ENCODE measurements at places on chromosomes 11 and 22.

DNA sequence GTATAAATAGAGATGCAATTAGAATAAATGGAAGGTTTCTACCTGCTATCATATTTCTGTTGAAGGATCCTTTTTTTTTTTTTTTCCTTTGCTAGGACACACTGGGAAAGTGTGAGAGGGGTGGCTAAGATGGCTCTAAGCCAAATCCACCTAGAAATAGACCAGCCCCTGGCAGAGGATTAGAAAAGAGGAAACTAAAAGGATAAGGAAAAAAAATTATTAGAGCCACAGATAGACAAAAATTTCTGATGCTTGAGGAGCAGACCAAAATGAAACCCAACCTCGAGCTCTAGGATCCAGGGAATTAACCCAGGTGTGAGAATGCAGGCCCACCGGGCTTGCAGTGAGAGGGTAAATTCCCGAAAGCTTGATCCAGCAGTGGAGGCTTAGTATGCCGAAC lies 262.3 kb downstream of the CADM1 start:
- DNase-seq = no peak

DNA sequence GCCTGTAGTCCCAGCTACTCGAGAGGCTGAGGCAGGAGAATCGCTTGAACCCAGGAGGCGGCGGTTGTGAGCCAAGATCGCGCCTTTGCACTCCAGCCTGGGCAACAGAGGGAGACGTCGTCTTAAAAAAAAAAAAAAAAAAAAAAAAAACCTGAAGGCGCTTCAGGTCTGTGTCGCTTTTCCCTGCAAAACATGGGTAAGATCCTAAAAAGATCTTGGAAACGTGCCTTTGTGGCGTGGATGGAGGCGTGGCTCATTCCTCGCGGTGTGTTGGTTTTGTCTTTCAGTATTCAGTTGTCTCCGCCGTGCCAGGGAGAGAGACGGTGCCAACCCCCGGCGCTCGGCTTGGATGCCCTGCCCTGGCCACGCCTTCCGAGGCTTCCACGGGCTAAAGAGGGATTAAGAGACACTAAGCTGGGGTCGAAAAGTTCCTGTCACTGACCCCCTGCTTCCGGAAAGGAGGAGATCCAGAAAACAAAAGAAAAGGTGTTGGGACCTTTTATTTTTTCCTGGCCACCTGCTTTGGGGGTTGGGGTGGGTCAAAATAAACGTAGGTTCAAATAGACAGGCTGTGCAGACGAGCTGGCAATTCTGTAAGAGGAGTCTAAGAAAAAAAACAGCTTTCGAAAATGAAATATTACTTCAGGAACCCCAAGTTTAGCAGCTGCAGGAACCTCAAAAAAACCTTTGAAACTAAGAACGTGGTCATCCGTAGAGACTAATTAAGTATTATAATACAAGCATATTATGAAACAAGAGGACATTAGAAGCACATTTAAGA lies 1.1 kb upstream of the SLC35F2 start:
- no peak for DNase-seq

DNA sequence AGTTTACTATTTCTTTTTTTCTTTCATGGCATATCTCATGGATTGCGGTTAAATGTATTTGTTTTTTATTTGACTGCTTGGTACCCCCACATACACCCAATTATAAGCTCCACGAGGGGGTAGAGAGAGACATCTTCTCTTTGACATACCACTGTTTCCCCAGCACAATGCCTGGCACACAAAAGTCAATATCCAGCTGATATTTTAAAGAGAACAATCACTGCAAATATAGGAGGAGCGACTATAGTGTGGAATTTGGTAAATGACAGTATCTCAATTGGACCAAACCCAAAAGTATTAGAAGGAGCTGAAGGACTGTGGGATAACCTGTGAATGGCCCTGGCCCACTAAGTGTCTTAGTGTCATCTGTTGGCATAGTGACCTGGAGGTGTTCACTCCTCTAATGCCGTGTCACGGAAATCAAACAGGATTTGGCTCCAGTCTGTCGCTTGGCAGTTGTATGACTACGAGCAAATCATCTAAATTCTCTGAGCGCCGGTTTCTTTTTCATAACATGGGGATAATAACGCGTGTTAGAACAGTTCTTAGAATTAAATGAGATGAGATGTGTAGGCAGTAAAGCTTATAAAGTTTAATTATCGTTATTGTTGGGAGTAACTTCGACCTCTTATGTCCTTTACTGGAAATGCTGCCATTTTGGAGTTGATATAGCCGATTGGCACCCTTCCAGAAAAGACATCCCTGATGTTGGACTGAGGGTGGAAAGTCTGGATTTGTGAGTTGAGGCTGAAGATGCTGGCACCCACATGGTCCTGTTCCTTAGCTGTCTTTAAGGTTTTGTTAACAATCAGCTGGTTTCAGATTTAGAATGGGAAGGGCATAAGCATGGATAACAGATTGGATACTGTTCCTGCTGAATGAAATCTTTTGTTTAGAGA lies 144.5 kb downstream of the DBX1 start:
- DNase-seq = no peak

GRCh38 chr11:31487848-31488247 lies 21.6 kb downstream of the IMMP1L start:
- DNase-seq = no peak

DNA sequence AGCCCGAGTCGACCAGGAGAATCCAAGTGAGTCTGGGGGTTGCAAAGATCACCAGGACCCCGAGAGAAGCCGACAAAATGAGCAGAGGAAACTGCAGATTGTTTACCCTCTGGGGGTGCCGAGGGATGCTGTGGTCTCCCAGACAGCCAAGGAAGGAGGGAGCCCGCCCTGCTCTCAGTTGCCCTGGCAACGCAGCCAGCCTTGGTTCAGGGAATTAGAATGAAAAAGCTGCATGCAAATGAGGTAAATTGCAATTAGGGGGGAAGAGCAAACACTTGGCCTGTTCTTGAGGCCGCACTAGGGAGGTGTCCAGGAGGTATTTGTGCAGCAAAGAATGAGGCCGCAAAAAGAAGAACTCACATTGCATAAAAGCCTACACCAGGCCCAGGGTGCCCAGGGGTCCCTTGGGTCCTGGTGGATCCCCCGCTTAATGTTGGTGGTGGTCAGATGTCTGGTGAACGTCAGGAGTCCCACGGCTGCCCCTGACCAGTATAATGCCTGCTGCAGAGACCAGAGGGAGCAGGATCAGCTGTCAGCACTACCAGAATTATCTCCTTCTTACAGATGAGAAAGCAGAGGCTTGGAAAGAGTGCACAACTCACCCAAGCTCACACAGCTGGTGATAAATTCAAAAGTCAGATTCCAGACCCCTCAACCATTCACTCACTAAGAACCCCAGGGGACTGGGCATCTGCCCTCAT lies 40.3 kb upstream of the ATXN10 start:
- DNase-seq = peak; percentile 57

DNA sequence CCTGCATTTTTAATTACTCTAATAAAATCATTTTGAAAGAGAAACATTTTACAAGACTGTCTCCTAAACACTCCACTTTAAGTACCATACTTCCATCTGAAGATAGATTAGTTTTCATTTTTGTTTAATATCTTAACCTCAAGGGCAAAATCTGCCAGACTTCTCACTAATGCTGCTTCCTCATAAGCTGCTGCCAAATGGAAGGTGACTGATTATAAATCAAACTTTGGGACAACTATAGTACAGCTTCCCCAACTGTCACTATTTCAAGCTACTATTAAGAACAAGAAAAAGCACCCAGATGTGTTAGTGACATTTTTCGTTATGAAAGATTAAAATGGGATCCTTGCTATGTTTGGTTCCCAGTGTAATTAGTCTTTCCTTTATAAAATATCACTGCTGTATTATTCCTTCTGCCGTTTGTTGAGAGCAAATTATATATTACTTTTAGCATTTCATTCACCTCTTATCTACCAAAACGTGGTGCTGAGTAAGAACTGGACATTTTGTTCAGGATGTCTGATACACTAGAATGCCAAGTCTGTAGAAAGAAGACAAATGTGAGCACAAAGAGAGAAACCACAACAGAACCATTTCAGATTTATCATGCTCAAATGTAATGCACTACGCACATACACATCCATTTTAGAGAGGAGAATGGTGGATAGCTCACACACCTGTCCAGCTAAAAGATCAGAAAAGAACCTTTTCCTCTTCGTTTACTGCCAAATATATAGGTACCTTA lies 312.2 kb upstream of the C11orf87 start:
- DNase-seq = no peak

GRCh38 chr11:61647529-61647928 lies 32.7 kb upstream of the DAGLA start:
- no peak for DNase-seq

GRCh38 chr22:30286813-30287647 lies 2.3 kb downstream of the CASTOR1 start:
- DNase-seq = no peak

- DNase-seq = no peak
Observed at GRCh38 chr11:68173926-68174325, 39.2 kb downstream of the KMT5B start.

- DNase-seq = no peak
Observed at GRCh38 chr22:39503630-39504029, 1.5 kb downstream of the MIEF1 start.

All from posterior cingulate gyrus (tissue), 11 donors.